SK-MEL-5 (cell line): ENCODE measurements at places on chromosomes 5 and 9. TPM values are rescaled to one million over a fixed set of nuclear protein-coding genes. Genes with fewer than 3 reads are reported as not detected.
A peak's percentile ranks its signal among the peaks of the same experiment; 100 is the strongest.

The PCDHA12 gene
- 0.08 and 0.19 TPM in 2 replicates for total RNA-seq

The TUSC1 gene
- not detected in 2 replicates for total RNA-seq

The SLC36A3 gene
- total RNA-seq = not detected in 2 replicates

GRCh38 chr9:8168916-8169438 lies 369.4 kb upstream of the DMAC1 start:
- no peak for DNase-seq

- DNase-seq = no peak
These were observed 36.3 kb upstream of the CDKN2AIPNL start for GRCh38 chr5:134447815-134448520.

DNA sequence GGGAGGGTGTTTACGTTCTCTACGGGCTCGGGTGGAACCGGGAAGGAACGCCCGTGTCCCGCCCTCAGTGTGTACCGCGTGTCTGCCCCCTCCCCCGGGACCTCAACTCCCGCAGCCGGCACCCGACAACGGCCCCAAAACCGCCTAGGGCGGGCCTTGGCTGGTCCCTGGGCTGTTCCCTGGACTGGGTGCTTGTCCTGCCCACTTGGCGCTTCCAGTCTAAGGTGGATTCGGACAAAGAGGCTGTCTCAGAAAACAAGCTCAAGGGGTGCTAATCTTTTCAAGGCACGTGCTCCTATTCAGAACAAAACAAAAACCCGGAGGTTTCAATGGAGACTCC lies 379 bp upstream of the CLK4 start:
- no peak for DNase-seq

DNA sequence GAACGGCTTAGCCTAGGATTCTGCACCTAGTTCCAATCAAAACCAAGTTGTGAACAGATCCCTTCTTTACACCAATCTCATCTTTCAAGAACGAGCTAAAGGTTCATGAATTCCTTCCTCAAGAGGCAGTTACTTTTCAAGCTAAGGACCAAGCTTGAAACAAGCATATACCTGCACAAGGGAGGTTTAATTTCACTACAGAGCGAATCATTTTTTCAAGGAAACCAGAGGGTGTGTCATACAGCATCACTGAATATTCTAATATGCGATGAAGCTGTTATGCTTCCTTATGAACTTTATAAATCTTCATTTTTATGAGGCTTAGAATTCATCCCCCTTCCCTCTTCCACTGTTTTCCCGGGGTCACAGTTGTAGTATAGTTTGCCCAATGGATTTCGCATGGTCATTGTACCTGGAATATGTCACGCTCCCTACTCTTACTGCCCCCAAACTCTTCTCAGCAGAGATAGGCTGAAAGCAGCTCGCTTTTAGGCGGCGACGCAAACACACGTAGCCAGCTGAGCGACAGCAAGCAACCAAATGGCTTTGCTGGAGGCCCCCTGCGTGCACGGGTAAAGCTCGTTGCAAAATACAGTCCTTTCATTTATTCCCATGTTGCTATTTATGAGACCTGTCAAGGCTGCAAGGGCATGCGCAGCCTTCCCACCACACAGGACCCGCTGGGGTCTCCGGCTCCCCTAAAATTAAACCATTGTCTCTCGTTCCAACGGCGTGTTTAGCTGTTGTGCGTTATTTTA lies 832 bp downstream of the LMBRD2 start:
- DNase-seq = peak; percentile 76
